ENCODE measurements at places on chromosomes 4 and X.
A peak's percentile ranks its signal among the peaks of the same experiment; 100 is the strongest.

GRCh38 chrX:23888887-23889501 is 18.7 kb downstream of the APOO start:
- DNase-seq, result peak; percentile 26

GRCh38 chrX:129006491-129006890 is 516.8 kb downstream of the SMARCA1 start:
- no peak for DNase-seq

DNA sequence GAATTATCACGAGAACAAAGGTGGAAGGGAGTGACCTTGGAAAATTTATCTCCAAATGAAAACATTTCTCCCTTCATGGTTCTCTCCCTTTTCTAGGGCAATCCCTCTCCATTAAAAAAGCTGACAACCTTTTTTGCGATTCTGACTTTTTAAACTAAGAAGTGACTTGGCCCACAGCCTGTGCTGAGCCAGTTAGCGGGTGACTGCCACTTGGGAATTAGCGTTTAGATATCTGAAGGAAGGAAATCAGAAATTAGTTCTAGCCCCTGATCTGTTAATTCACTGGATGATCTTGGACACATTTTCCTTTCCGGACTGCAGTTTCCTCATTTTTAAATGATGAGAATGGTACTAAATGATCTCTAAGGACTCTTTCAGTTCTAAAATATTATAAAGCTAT is 245.0 kb downstream of the FBXO8 start:
- no peak for DNase-seq

- no peak for DNase-seq
Measured at GRCh38 chrX:132169554-132169953, 41.7 kb upstream of the FRMD7 start.

GRCh38 chr4:10977534-10977933 is 293.0 kb upstream of the CLNK start:
- DNase-seq, result no peak

- DNase-seq, result no peak
Measured at GRCh38 chr4:35725131-35725530, 519.2 kb downstream of the ARAP2 start.

- DNase-seq, result no peak
Measured at GRCh38 chr4:3313139-3313538, 20.3 kb downstream of the RGS12 start.

DNA sequence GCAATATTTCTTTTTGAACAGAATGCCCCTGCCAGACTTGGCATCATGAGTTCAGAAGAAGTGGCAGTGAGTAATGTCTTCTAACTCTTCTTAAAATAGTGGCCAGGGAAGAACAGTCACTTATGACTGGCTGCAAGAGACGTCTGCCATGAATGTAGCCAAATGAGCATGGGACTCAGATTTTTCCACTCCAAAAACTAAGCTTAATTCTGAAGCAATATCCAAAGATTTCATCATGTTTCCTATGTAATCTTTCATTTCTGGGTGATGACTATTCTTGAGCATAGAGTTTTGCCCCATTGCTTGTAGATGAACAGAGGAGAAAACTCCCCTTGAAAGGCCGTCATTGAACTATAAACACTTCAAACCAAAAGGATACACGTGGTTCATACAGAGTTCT is 11.8 kb downstream of the AMBN start:
- DNase-seq, result peak; percentile 70

DNA sequence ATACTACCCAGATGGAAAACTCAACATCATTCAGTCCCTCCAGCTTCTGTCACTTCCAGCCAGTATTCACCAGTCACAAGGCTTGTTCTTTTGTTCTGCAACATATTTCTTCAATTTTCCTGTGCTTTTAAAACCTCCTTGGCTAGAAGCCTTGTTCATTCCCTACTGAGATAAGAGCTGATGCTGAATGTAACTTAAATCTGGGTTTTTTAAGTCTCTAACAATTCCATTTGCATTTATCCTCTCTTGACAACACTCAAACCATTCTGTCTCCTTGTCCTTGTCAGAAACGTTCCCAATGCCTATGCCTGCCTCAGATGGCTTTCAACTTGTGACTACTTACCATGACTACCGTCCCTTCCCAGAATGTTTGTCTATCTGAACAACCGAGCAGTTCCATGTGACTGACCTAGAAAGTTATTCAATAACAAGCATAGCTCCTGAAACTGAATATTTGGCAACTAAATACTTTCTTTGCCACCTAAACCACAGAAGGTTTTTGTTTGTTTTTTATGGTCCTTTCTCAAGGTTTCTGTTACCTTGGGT is 682.9 kb upstream of the GALNTL6 start:
- DNase-seq, result no peak

DNA sequence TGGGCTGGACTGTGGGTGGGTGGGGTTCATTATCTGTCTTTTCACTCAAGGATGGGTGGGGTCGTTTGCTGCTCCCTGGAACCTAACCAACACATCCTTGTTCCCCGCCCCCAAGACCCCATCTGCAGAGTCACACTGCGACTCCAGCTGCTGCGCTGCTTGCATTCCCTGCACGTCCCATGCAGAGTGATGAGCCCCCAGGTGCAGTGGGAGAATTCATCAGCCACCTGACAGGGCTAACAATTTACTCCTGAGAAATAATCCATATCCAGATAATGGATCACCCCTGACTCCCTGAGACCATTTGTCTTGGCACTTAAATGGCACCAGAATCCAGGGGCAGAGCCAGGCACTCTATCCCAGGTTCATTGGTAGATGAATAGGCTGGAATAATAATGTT is 12.4 kb upstream of the ARHGAP36 start:
- DNase-seq, result no peak

DNA sequence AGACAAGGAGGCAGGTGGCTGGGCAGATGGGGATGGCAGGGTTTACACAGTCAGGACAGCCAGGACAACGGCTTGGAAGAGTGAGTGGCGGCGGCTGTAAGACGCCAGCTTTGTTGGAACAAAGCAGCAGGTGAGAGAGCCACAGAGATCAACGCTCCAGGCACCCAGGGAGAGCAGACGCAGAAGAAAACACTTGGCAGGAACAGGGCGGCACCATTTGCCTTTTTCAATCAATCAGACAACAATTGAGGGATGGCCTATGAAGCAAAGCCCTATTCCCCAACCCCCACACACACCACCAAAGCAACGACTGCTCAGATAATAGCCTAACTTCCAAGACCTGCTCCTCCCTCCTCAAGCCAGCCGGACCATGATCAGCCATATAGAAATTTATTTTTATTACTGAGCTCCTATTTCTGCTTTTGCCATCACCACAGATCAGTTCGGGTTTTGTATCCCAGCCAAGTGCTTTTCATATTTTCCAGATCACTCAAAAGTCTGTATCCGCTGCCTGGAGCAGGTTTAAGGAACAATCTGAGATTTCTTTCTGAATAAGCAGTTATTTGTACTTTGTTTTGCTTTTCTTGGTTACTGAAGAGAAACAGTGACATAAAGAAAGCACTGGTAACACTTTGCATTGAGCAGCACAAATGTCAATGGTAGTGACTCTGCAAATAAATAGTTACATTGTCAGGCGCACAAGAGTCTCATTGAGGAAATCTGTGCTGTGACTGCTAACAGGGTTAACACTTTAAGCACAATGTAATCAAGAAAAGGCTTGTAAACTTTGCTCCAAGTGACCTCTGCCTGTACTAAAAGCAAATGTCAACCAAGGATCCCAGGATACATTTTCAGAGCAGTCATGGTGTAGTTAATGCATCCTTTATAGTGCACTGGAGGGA is 81.8 kb upstream of the RBPJ start:
- DNase-seq, result peak; percentile 42

DNA sequence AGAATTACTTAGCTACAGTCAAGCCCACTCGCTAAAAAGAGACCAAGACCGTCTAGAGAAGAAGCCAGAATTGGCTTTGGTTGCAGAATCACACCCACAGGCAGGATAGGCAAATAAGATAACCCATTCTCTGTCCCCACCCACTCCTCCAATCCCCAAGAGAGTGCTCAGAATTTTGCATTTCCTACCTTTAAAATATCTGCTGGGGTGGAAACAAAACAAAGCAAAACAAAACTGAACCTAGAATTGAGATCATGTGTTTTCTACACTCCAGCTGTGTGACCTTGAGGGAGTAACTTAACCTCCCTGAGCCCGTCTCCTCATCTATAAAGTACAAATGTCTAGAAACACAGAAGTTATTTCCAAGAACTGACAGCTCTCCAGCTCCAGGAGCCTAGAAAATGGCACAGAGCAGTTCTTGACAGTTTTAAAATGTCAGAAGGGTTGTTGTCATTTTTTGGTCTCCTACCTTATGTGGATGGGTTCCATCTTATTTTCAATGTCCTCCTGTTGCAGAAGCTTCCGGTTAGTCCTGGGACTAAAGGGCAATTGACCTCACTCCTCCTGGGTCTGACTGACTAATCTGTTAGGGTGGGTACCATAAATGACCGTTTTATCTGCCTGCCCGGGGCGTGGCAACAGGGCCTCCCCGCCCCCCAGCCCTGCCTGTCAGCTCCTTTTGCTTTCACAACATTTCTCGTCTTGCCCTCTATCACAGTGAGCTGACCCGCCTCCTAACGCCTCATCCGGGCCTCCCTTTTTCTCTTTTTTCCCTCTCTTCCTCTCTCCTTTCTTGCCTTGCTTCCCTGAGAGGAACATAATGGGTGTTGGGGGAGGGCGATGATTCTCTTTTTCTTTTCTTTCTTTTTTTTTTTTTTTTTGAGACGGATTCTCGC is 114.0 kb downstream of the RBM47 start:
- no peak for DNase-seq

- no peak for DNase-seq
Measured at GRCh38 chrX:124960454-124960853, 359.2 kb upstream of the TEX13C start.

DNA sequence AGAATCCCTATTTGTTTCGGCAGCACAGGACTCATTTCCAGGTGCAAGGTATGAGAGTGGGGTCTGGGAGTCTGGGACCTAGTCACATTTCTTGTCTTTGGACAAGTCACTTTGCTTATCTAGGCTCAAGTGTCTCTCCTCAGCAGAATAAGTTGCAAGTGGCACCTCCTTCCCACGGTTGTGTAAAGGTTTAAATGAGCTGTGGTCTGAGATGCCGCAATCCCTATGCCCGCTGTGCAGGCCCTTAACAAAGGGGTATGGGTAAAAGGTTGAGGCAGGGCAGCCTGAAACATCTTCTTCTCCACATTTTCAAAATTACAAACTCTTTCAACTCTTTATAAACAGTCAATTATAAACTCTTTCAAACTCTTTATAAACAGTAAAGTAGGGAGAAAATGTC is 93.7 kb downstream of the RTL5 start:
- DNase-seq, result no peak

DNA sequence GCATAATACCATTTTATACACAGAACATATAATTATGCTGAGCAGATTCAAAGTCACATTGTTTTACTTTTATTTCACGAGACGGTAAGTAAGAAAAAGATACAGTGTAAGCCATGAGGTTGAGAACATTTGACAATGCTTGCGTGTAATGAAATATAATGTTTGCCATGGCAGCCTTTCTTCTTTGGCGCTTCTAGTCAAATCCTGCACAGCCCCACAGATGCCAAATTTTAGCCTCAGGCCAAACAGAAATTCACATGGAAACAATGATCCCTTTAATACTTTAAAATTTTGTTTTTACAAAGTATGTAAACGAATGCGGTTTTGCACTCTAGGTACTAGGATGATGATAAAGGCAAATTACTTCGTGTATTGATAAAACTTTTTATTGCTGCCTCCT is 502.7 kb upstream of the SMIM31 start:
- DNase-seq, result no peak

DNA sequence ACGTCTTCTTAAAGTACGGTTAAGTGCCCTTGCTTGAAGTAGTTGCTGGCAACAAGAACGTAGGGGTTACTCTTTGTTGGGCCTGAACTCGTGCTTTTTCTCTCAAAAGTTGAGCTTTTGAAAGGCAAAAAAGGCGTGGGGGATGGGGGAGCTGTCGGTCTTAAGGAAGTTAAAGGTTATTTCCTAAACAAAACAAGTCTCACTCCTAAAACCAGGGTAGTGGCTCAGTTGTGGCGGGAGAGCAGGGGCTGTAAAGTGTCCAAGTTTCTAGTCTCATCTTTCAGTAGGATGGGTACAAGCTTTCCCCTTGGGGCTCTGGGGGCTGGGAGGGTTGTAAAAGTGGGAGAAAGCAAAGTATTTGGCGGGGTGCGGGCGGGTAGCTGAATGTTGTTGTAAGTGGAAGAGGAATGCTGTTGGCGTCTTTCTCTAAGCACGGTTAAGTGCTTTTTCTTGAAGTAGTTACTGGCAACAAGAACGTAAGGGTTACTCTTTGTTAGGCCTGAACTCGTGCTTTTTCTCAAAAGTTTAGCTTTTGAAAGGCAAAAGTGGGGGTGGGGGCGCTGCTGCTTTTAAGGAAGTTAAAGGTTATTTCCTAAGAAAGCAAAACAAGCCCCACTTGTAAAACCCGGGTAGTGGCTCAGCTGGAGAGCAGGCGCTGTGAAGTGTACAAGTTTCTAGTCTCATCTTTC is 904 bp upstream of the WDR1 start:
- DNase-seq, result peak; percentile 46

DNA sequence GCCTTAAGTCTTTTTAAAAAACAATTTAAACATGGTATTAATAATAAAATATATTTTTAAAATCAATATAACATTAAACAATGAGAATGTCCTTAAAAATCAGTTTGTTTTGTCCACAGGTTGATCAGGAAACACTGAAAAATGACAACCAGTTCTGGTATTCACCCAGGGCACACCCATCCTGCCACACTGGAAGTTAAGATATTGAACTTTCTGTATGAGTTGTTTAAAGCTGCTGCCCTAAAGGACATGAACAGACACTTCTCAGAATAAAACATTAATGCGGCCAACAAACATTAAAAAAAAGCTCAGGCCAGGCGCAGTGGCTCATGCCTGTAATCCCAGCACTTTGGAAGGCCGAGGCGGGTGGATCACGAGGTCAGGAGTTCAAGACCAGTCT is 15.0 kb upstream of the HOPX start:
- DNase-seq, result no peak

GRCh38 chrX:149631234-149632165 is at the start of gene TMEM185A:
TMEM185A (minus strand) TSS chrX:149631792; CDS start chrX:149631580, 212 bp downstream.
- peak; percentile 32 for DNase-seq

GRCh38 chr4:9703391-9703790 is 78.0 kb upstream of the DRD5 start:
- DNase-seq, result no peak

GRCh38 chrX:24682739-24683432 is 10.8 kb upstream of the POLA1 start:
- DNase-seq, result no peak

DNA sequence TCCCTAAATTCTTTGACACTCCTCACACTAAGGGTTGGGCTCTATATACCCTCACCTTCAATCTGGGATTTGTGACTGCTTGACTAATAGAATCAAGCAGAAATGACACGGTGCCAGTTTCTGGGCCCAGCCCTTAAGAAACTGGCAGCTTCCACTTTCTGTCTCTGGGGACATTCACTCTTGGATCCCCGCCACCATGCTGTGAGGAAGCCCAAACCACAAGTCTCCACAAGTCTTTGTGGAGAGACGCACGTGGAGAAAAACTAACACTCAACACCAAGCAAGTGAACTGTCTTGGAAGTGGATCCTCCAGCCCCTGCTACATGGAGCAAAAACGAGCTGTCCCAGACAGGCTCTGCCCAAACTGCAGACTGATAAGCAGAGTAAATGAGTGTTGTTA is 1.1 kb upstream of the EDNRA start:
- peak; percentile 98 for DNase-seq

GRCh38 chrX:111339212-111339611 is 68.9 kb upstream of the CAPN6 start:
- DNase-seq, result no peak
